Substantia nigra (tissue), 51 donors: ENCODE measurements at places on chromosomes 11 and 22.
A peak's percentile ranks its signal among the peaks of the same experiment; 100 is the strongest.

DNA sequence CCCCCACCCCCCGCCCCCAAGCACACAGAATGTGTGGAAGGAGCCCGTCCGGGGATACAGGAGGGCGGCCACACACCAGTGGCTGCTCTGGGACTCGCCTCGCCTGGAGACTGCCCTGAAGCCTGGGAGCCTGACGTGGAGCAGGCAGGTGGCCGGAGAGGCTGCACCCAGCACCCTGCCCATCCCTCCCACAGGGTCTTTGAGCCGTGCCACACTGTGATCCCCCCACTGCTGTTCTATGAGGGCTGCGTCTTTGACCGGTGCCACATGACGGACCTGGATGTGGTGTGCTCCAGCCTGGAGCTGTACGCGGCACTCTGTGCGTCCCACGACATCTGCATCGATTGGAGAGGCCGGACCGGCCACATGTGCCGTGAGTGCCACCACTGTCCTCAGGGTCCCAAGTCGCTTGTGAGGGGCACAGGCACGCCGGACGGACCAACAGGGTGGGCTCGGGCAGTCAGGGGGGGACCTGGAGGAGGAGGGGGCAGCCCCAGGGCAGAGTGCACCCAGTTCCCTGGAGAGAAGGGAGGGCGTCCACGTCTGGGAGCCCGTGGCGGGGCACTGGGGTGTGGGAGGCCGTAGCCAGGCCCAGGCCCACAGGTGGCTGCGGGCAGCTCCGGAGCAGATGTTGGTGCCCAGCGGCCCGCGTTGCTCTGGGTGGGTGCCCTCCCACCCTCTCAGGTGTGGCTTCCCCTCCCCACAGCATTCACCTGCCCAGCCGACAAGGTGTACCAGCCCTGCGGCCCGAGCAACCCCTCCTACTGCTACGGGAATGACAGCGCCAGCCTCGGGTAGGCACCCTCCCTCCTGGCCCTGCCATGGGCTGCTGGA lies 27.0 kb upstream of the MUC5B start:
- DNase-seq: no peak

DNA sequence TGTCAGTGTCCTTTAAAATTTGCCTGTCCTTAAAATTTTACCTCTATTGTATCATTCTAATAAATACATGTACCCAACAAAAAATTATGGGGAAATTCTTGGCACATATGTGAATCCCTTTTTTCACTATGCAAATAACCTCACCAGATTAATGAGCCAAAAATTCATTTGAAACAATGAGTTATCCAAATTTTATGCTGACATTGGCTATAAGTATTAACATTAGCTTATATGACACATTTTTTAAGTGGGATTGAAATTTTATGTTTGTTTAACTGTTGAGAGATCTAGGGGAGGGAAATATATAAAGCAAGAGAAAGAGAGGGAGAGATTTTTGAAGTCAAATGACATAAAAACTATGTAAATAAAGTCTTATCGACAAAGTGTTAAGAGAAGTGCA lies 11.8 kb upstream of the PDGFD start:
- DNase-seq: no peak

DNA sequence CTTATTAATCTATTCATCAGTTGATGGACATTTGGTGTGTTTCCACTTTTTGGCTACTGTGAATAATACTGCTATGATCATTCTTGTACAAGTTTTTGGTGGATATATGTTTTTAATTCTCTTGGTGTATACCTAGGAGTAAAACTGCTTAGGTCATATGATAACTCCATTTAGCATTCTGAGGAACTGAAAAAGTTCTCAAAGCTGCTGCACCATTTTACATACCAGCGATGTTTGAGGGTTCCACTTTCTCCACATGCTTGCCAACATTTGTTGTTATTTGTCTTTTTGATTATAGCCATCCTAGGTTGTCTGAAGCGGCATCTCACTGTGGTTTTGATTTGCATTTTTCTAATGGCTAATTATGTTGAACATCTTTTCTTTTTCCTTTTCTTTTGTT lies 4.1 kb upstream of the ACER3 start:
- no peak for DNase-seq

DNA sequence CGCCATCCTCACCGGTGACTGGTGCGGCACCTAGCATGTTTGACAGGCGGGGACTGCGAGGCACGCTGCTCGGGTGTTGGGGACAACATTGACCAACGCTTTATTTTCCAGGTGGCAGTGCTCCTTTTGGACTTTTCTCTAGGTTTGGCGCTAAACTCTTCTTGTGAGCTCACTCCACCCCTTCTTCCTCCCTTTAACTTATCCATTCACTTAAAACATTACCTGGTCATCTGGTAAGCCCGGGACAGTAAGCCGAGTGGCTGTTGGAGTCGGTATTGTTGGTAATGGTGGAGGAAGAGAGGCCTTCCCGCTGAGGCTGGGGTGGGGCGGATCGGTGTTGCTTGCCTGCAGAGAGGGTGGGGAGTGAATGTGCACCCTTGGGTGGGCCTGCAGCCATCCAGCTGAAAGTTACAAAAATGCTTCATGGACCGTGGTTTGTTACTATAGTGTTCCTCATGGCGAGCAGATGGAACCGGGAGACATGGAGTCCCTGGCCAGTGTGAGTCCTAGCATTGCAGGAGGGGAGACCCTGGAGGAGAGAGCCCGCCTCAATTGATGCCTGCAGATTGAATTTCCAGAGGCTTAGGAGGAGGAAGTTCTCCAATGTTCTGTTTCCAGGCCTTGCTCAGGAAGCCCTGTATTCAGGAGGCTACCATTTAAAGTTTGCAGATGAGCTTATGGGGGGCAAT lies 1.1 kb downstream of the NEAT1 start:
- no peak for DNase-seq

GRCh38 chr22:34356481-34356880 lies 436.2 kb upstream of the LARGE1 start:
- DNase-seq: no peak

DNA sequence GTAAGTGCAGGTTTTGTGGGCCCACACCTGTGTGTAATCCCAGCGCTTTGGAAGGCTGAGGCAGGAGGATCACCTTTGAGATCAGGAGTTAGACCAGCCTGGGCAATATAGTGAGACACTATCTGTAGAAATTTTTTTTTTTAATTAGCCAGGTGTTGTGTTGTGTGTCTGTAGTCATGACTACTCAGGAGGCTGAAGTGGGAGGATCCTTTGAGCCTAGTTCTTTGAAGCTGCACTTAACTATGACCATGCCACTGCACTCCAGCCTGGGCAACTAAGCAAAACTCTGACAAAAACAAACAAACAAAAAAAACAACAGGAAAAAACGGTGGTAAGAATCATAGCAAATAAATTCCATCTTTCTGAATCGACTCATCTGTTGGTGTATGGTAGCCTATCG lies 268.6 kb upstream of the PDGFD start:
- no peak for DNase-seq

DNA sequence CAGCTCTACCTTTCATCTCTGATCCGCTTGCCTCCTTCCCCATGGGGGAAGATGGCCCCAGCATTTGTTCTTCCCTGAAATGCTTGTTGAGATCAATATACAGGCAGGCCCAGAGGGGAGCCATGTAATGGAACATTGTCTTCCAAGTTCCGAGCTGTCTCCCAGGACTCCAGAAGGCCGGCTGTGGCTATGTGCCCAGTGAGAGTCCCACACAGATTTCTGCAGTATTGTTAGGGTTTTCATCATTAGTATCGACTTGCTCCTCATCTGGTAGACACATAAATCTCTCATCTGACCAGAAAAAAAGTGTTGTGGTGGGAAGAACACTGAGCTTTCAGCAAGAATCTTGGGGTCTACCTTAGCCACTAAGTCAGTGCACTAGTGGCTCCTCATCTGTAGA lies 163.4 kb downstream of the TRIM29 start:
- peak; percentile 58 for DNase-seq

DNA sequence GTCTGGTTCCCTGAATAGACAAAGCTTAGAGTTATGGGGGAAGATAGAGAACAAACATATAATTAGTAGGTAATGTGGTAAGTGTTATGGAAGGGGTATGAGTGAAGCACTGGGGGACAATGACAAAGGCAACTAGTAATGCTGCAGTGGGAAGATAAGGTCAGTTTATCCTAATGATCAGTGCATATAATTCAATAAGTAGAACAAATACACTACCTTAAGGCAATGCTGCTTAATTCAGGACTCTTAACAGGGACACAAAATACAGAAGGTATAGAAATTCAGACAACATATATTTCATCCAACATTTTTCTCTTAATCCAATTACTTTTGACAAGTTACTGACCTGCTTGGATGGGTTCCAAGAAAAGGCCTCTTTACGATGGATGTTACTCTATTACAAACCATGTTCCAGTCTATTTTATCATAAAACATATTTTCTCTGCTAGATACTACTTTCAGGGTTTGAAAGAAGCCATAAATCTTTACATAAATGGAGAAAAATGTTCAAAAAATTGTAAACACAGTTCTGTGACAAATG lies 1186.2 kb downstream of the LRRC4C start:
- no peak for DNase-seq

DNA sequence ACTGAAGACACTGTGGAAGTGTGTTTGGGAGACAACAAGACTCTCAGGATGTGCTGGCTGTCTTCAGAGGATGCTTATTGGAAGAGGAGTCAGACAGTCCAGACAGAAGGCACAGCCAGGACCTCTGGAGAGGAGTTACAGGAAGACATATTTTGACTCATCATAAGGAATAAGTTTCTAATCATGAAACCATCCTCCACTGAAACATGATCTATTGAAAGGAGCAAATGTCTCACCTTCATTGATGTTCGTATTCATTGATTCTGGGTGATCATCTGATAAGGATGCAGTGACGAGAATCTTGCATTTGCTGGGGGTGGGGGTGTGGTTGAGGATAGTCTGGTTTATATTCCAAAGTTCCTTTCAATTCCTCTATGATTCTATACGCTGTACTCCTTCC lies 2.5 kb upstream of the CXCR5 start:
- DNase-seq: no peak

DNA sequence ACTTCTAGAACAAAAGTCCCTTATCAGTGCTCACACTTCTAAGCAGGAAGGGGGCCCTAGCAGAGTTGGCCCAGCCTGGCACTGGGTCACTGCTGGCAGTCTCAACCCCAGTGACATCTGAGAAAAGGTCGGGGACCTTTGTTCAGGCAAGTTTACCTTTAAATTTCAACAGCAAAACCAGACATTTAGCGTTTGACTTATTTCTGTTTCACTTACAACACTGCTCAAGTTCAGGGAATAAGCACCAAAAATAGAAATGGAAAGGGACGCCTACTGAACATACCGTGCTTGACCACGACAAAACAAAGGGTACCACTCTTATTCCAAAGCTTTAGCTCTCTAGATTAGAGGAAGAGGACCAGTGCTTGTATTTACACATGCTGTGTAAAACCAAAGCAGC lies 26.2 kb downstream of the PITPNB start:
- no peak for DNase-seq

DNA sequence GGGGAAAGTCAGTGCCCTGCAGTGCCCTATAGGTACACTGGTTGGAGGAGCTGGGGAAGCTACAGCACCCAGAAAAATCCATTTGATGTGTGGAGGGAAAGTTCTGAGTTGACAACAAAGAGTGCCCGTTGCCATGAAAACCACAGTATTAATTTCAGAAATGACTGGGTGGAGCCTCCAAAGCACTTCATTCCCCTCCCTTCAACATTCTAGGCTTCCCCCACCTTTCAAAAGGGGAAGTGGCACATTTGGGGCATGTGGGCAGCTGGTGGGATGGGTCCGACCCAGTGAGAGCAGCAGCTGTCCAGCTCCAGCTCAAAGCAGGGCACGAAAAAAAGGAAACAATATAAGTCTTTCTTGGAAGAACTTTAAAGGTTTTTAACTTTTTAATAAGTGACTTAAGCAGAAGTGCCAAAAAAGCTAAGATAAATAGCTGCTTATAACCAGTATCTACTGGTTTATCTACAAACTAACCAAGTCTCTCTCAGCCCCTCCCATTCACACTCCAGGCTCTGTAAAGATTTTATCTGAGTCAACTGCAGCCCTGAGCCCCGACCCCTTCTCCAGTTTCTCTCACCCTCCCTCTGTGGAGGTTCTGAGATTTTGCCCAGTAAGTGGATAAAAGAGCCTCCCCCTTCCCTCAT lies 9.0 kb upstream of the AHNAK start:
- DNase-seq: no peak

- DNase-seq: peak; percentile 17
Measured at GRCh38 chr22:36156515-36157419, 3.8 kb downstream of the APOL3 start.

DNA sequence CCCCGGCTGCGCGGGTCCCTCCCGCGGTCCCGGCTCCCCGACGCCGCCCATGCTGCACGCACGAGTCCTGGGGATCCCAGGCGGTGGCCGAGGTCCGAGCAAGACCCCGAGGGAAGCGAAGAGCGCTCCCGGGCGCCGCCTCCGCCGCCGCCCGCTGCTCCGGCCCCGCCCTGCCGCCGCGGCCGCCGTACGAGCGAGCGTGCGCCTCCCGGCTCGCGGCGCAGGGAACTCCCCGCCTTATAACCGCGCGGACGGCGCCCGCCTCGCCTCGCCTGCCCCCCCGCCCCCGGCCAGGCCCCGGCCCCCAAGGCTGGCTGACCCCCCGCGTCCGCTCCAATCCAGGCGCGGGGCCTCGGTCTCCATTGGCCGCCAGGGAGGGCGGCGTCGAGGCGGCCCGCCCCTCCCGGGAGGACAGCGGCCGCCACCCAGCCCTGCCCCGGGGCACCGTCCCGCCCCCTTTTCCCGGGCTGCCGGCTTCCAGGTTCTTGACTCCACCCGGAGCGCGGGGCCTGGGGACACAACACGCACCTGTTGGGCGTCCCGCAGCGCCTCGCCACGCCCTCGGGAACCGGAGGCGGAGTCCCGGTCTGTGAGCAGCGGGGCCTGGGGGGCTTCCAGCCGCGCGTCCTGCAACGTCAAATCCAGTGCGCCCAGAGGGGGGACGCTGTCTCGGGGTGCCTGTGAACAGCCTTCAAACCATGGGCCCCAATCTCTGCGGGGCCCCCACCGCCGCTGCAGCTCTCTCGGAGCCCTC lies at the start of gene FADS3:
Gene FADS3, minus strand, starts transcription at position 215 of the 754 bp plus-strand sequence. Its CDS starts 164 bp downstream, at position 51.
- DNase-seq: peak; percentile 90

- DNase-seq: no peak
Measured at GRCh38 chr11:763073-763463, 14.2 kb downstream of the GATD1 start.
